ENCODE measurements at places on chromosomes 5 and 9. TPM values are rescaled to one million over a fixed set of nuclear protein-coding genes. Genes with fewer than 3 reads are reported as not detected.

C5orf15 gene
- 98.5 TPM for total RNA-seq

FBP1 gene
- total RNA-seq = 1.0 TPM

PIP5KL1 gene
- total RNA-seq = 2.7 TPM

COL15A1 gene
- 91.4 TPM for total RNA-seq

ANKRD34B gene
- 0.39 TPM for total RNA-seq

TLX3 gene
- total RNA-seq = 2.0 TPM

SLC45A2 gene
- 0.39 TPM for total RNA-seq

PRKAA1 gene
- 83.4 TPM for total RNA-seq

MYOZ3 gene
- 5.5 TPM for total RNA-seq
